ENCODE measurements at places on chromosomes 2 and 18.

GRCh38 chr2:24304098-24304497, 56.2 kb downstream of the ITSN2 start:
- no peak for DNase-seq

- DNase-seq, result no peak
These were observed 266.1 kb upstream of the SIX2 start for GRCh38 chr2:45275242-45275805.

GRCh38 chr2:27496357-27497287, at the start of gene GCKR:
Gene GCKR (plus strand): TSS chr2:27496839. CDS start chr2:27496905, 66 bp downstream.
- DNase-seq, result no peak

DNA sequence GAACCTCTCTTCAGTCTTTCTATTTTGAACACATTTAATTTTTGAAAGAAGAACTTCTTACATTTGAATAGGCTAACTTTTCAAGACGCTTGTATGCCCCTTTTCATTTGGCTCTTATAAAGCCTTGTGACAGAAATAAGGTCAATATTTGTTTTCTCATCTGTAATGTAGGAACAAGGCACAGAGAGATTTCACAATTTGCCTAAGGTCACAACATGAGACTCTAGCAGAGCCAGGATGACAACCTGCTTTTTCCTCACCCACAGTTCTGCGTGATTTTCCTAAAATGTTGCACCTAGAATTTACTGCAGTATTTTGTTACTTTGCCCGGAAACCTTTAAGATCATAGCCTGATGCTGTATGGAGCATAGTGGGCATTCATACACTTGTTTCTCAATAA, 67.4 kb downstream of the TXNL1 start:
- DNase-seq, result no peak

DNA sequence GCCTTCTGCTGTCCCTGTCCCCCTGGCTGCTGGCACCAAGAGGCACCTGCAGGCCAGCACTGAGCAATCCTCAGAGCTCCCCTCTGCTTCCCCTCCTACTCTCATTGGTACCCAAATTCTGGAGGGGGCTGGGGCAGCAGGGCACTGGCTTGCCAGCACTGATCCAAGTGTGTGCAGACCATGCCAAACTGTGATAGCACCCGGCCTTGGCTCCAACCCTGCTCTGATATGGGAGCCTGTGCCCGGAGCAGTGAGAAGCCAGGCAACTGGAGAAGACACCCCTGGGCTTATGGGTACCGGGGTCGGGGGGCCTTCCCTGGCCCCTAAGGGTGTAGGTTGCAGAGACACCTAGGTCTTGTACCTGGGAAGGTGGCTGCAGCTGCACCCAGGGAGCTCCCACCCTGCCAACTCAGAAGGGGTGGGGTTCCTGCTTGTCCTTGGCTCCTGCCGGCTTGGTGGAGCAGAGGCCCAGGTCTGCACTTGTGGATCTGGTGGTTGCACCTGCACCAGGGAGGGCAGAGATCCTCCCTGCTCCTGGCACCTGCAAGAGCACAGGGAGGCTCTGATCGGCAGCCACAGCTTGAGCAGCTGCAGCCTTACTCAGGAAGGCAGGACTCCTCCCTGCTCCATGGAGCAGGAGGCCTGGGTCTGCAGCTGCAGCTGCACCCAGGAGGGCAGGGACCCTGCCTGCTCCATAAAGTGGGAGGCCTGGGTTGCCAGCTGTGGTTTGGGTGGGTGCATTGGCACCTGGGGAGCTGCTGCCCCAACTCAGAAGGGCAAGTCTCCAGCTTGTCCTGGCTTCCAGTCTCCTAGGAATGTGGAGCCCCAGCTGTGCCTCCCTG, 96.3 kb downstream of the BCL2L11 start:
- no peak for DNase-seq
